ENCODE measurements at places on chromosomes 16 and 17.
A peak's percentile ranks its signal among the peaks of the same experiment; 100 is the strongest.

DNA sequence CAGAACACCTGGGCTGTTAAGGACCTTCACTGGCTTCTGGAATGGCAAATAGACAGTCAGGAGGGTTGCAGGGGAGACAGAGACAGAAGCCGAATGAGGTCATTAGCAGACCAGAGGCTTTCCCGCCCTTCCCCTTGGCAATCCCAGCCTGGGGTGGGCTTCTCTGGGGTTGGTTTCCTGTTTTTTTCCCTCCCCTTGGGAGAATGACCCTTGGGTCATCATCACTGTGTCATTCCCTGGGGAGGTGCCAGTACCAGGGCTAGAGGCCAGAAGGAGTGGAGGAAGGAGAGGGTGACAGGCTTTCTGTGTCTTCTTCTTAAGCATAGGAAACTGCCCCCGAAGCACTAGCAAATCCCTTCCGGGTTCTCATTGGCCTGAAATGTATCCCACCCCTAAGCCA is 42.9 kb upstream of the IL21R start:
- no peak for DNase-seq
- peaks cover 17% of the 10 kb centered on the region for H3K4me1 ChIP-seq

DNA sequence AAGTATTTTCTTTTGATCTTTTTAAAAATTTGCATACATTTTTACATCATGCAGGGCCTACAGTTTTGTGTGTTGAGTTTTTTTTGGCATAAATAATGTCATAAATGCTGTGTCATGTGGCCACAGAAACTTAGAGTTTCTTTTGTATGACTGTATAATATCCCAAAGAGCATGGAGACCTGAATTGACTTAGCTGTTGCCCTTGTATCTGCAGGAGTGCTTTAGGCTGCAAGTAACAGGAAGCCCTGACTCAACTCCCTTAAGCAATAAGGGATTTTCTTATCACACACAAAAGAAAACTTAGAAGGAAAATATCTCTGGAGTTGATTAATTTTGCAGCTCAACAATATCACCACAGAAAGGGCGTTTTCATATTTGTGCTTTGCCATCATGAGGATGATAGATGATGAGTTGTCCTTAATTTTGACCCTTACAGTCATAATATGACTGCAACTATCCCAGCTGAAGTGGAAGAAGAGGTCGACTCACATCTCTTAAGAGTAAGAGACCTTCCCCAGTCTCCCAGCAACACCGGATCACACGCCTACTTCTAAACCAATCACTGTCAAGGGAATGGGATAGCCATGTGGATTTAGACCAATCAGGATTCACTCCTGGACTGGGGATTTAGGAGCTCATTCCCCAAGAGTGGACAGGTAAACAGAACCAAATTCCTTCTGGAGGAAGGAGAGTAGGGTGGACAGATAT is 138.9 kb downstream of the GSG1L start:
- DNase-seq, result no peak
- no peaks in the 10 kb centered on the region for H3K36me3 ChIP-seq
- H3K27me3 ChIP-seq, result peaks cover 63% of the 10 kb centered on the region
- H3K27ac ChIP-seq, result no peak overlapping the region

- no peak for DNase-seq
- H3K4me1 ChIP-seq, result peaks cover 17% of the 10 kb centered on the region
These were observed 39.0 kb downstream of the CUEDC1 start for GRCh38 chr17:57915985-57916757.

GRCh38 chr16:17224879-17225281 is 245.9 kb downstream of the XYLT1 start:
- no peak overlapping the region for H3K4me3 ChIP-seq
- H3K27me3 ChIP-seq, result no peaks in the 10 kb centered on the region

DNA sequence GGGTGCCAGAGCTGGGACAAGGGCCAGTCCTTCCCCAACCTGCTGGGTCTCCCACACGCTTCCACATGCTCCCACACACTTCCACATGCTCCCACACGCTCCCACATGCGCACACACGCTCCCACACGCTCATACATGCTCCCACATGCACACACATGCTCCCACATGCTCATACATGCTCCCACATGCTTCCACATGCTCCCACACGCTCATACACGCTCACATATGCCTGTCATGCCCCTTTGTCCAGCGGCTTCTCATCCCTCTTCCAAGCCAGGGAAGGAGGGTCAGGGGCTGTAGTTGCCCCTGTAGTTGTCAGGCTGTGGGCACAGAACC is 9.9 kb upstream of the METRNL start:
- DNase-seq, result no peak
- H3K4me3 ChIP-seq, result no peak overlapping the region
- H3K36me3 ChIP-seq, result no peaks in the 10 kb centered on the region
- peaks cover 36% of the 10 kb centered on the region for H3K4me1 ChIP-seq

- no peaks in the 10 kb centered on the region for H3K36me3 ChIP-seq
- H3K4me1 ChIP-seq, result no peaks in the 10 kb centered on the region
- H3K4me3 ChIP-seq, result no peak overlapping the region
- peak overlapping the region; percentile 47 for H3K27ac ChIP-seq
- no peak for DNase-seq
These were observed 102.3 kb downstream of the FOXL1 start for GRCh38 chr16:86680661-86681030.

DNA sequence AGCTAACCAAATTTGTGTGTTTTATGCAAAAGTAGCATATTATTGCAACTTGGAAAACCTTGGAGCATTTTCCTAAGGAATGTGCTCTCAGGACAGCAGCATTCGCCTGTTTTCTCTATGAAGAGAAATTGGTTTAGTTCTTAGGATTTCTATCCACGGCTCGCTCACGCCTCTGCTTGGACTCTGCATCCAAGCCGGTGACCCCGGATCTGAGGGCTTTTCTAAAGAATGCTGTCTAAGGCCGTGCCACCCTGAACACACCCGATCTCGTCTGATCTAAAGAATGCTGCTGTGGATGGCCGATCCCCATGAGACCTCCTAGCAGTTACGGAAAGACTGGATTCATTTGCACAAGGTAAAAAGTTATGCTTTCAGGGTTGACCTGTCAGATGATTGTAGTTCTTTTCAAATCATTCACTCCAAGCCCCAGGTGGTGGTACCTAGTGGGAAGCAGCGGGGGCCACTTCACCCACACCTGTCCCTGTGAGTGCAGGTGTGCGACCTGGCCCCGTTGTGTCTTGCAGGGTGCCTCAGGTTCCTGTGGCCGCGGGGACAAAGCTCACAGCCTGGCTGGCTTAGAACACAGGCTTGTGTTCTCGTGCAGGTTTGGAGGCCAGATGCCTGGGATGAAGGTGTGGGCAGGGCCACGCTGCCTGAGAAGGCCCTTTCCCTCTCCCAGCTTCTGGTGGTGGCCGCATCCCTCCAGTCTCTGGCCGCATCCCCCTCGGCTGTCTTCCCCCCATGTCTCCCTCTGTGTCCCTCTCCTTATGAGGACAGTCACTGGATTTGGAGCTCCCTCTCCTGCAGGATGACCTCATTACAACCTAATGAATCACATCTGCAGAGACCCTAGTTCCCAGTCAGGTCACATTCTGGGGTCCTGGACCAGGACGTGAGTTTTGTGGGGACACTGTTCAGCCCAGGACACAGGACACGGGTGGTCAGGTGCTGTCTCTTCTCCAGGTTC is 71.1 kb downstream of the BANP start:
- H3K27me3 ChIP-seq, result no peaks in the 10 kb centered on the region
- peaks cover 16% of the 10 kb centered on the region for H3K36me3 ChIP-seq
- no peaks in the 10 kb centered on the region for H3K4me1 ChIP-seq
- H3K4me3 ChIP-seq, result no peak overlapping the region
- no peak overlapping the region for H3K27ac ChIP-seq
